ENCODE measurements at places on chromosomes 5 and 9.

GRCh38 chr9:27722866-27723265 lies 149.6 kb upstream of the C9orf72 start:
- DNase-seq, result no peak

GRCh38 chr5:150448952-150449516 lies 505 bp downstream of the RPS14 start:
- no peak for DNase-seq

DNA sequence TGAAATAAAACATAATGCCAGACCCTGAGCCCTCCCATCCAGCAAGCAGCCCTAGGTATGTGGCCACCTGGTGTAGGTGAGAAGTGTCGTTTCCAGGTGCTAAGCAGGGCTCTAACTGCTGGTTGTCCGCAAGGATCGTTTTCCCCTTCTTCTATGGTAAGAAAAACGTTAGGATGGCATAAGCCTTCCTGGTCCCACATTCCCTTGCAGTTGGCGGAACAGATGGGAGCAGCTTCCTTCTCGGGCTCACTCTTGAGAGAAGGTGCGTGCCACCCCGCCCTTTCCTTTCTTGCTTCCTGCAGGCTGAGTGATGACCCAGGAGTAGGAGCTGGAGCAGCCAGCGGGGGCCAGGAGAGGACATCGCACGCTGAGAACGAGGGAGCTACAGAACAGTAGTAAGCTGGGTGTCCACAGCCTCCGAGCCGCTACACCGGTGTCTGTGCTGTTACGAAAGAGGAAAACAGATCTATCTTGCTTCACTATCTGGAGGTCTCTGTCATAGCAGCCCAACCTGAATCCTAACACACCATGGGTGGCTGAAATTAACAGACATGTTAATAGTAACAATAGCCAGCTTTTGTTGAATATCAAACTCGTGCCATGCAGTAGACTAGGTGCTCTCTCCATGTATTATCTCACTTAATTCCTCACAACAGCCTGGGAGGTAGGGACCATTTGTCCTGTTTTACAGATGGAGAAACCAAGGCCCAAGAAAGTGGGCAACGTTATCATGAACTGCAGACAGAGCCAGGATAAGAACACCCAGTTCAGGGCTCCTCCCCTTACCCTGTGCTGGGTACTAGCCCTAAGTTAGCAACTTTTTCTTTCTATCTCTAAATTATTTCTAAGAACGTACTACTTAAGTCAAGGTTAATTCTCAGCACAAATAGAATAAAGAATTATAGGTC lies 139.8 kb downstream of the COL23A1 start:
- no peak for DNase-seq

DNA sequence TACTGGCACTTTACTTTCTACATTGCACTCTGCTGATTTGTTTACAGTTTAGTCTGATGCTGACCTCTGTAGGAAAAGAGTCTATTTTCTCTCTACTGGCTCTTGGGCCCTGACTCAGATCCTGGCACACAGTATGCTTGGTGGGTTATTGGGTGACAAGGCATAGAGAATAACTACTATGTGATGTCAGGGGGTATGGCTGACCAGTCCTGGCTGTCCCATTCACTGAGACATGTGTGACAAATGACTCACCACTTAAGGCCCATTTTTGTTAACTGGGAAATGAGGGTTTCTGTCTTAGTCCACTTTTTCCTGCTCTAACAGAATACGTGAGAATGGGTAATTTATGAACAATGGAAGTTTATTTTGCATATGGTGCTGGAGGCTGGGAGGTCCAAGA lies 66.4 kb downstream of the DAPK1 start:
- no peak for DNase-seq

DNA sequence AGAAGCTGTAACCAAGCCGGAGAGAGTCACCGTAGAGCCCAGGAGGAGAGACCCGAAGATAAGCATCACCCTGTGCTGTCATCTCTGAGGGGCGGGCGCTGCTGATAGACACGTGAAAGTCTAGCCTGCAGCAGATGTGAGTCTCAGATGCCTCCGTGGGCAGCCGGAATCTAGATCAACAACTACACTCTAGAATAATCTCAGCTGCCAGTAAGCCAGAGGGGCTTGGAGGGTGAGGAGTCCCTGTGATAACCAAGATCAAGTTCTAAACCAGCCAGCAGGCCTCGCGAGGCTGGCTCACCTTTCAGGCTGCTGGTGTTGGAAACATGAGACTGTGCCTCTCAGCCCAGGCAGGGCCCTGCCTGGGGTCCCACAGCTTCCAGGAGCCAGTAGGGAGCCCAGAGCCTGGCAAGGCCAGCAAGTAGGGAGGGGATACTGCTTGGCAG lies 54.1 kb downstream of the DAPK1 start:
- DNase-seq, result no peak

DNA sequence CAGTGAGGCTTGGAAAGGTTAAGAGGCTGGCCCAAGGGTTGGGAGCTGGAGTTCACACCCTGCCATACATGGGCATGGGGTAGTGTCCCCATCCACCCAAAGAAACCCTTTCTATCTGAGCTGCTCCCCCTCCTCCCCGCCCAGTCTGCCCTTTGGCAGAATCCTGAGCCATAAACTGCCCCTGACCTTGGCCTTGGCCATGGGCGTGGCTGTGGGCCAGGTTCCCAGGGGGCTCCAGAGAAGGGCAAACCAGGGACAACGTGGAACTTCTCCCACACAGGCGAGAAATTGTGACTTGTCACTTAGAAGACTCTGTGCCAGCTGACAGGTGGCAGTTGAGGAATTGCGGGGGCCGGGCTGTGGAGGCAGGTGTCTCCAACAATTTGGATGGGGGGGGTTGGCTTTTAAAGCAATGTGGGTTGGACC lies 4.8 kb downstream of the FAM78A start:
- no peak for DNase-seq

DNA sequence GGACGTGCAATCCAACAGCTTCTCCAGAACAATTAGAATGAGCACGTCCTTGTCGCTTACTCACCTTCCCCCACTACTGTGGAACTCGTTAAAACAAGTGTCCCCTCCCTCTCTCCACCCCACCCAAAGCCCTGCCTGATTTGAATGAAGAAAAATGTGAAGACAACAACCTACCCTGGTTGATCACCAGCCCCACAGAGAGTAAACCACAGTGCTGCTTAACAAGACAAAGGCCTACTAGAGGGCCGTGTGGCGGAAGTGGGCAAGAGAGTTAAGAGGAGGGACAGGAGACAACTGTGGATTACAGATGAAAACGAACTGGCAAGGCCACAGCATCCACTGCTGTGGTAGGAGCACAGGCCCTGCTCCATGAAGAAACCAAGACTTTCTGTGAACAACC lies 51.1 kb downstream of the CDK5RAP2 start:
- no peak for DNase-seq

GRCh38 chr5:96079075-96079474 lies 117.4 kb upstream of the ELL2 start:
- DNase-seq, result peak; percentile 73

DNA sequence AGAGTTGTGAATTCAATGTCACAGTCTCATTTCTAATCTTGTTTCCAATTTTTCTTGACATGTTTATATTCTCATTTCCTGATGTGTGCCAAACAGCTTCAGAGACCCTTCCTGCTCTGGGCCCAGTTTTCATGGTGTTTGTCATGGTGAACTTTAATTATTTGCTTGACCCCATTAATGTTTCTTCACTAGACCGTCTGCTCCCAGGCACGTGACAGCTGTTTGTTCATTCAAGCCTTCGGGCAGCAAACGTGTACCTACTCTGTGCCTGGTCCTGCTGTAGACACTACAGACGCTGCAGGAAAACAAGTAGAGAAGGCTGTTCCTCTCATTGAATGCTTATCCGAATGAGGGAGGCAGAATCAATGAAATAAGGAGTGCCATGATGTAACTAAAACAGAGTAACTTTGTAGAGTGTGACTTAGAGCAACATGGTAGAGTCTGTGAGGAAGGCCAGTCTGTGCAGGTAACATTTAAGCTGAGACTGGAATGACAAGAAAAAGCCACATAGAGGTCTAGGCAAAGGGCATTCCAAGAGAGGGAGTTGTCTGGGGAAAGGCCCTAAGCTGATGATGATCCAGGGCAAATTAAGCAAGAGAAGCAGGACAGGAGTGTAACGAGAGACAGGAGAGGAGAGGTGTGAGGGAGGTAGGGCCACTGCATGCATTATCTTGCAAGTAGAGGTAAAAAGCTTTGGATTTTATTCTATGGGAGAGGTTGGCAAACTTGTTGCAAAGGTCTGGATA lies 191.4 kb downstream of the SEMA5A start:
- no peak for DNase-seq

- DNase-seq, result no peak
Measured at GRCh38 chr9:30964332-30964731, 1420.1 kb upstream of the ACO1 start.

GRCh38 chr5:35640623-35641022 lies 23.0 kb downstream of the SPEF2 start:
- no peak for DNase-seq

GRCh38 chr9:114386886-114387679 lies 699 bp downstream of the AKNA start:
- no peak for DNase-seq

DNA sequence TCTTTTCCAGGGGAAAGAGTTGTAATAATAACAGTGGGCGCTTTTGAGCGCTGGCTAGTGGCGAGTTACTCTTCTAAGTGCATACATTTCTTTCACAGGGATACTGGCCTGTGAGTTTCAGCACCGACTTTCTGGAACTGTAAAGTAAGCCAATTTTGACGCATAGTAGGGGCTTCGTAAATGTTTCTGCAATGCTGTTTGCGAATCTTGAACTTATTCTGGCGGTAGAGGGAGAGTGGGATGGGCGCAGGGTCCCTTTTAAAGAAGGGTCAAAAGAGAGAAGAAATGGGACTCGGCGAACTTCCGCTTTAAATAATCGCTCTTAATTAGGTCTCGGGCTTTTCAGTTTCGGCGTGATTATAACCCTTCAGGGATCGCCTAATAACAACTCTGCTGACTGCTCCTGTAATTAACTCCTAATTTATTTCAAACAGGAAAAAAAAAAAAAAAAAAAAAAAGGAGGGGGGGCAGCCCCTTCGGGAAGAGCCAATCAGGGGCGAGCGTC lies 351 bp upstream of the MSX2 start:
- DNase-seq, result no peak

- DNase-seq, result no peak
Measured at GRCh38 chr5:133931546-133931945, 36.9 kb downstream of the C5orf15 start.

DNA sequence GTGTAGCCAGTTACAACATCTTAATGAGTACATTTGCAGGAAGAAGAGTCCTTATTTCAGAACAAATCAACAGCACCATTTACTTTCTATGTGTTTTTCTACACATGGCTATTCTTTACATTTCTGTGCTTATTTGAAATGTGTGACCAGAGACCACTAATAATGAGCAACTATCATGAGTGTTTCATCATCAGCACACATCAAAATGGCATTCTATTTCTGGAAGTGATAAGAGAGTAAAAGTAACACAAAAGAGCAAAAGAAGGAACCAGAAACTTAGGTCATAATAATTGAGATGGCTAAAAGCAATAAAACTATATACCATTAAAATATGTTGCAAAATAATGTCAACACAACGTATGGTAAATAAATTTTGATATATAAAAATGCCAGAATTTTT lies 159.7 kb downstream of the PBX3 start:
- DNase-seq, result no peak

DNA sequence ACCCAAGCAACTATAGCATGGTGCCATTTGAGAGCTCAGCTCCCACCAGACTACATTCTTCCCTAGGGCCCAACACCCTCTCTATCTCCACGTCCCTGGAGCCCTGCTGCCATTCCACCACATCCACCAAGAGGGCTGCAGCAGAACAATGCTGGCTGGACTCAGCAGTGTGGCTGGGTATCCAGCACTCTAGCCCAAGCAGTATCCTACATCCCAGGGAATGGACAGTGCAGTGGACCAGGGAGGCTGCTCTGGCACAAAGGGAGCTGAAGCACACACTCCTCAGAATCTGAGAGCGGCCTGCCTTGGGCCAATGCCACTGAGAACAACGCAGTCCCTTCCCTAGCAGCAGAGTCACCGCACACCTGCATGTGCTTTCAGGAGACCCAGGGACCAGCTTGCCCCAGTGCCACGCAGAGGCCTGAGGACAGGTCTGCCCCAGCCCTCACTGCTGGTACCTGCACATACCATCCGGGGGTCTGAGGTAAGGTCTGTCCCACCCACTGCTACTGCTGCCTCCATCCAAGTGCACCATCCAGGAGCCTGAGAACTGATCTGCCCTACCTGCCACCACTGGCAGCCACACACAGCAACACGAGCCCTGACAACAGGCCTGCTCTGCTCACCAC lies 95.9 kb downstream of the ZDHHC21 start:
- no peak for DNase-seq

DNA sequence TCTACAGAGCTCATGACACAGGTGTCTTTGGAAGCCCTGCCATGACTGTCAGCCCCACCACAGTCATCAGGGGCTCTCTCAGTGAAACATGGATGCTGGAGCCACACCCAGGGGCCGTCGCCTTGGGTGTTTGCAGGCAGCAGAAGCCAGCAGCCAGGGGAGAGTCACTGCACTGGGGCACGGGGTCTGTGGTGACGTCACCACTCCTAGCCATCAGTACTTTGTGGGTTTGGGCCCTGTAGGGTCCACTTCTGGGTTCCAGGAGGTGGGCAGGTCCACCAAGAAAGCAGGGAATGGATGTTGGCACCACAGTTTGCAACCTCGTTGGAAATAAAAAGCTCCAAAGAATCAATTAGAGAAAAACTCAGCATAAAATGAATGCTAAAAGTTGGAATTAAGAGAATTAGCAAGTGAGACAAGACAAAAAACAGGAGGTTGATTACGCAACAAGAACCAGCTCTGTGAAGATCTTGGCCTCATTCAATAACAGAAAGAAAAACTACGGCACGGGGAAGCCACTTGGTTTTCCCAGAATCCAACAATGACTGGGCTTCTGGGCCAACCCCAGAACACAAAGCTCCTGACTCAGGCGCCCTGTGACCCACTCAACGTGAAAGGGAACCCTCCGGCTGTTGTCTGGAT lies 34.3 kb downstream of the MED10 start:
- no peak for DNase-seq

DNA sequence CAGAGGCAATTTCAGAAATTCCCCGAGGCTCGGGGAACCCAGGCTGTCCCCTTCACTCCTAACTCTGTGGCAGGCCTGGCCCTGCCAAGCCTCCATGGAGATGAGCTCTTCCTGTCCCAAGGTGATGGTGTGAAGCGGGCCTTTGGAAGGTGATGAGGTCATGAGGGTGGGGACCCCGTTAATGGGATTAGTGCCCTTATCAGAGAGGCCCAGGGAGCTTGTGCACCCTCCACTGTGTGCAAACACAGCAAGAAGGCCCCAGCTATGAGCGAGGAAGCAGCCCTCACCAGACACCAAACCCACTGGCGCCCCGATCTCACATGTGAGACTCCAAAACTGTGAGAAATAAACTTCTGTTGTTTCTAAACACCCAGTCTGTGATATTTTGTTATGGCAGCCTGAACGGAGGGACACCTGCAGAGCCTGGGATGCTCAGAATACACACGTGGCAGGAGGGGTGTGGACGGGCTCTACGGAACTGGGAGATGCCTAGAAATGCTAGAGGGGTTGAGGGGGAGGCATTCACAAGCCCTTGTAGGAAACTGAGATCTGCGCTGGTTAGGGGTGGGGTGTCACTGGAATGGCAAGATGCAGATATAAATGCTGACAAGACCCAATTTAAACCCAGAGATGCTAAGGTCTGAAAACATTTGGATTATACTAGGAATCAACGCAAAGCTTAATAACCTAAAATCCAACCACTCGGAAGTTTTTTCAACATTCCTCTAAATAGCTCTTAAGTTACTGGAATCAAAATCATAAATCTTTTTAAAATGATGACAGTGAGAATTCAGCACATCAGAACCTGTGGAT lies 46.9 kb downstream of the ADAMTS2 start:
- DNase-seq, result no peak

Measured in AG04449 (cell line).